ENCODE measurements at places on chromosomes 16 and 17.

DNA sequence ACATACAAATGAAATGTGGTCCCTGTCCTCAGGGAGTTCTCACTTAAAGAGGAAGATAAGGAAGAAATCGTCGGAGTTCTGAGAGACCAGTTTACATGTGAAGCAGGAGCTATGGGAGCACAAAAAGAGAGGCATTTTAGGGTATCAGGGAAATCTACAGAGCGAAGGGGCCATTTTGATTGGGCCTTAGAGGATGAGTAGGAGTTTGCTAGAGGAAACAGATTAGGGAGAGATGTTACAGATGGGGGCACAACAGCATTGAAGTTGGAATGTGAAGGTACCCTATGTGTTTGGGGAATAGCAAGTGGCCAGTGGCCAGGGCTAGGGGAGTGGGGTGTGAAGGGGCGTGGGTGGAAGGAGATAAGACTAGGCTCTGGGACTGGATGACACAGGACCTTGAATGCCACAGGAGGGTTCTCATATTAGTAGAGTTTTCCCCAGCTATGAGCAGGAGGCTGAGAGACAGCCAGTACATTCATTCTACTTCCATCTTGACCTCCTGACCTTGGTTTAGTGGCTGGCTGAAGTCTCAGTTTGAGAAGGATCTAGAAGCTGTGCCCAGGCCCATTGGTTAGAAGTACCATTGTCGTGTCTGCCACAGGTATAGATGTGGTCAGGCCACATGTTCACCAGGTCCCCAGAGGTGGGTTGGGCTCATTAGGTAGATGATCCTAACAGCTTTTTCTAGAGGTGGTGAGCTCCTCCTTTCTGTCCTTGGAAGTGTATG lies 34.8 kb downstream of the CPNE2 start:
- DNase-seq: no peak

DNA sequence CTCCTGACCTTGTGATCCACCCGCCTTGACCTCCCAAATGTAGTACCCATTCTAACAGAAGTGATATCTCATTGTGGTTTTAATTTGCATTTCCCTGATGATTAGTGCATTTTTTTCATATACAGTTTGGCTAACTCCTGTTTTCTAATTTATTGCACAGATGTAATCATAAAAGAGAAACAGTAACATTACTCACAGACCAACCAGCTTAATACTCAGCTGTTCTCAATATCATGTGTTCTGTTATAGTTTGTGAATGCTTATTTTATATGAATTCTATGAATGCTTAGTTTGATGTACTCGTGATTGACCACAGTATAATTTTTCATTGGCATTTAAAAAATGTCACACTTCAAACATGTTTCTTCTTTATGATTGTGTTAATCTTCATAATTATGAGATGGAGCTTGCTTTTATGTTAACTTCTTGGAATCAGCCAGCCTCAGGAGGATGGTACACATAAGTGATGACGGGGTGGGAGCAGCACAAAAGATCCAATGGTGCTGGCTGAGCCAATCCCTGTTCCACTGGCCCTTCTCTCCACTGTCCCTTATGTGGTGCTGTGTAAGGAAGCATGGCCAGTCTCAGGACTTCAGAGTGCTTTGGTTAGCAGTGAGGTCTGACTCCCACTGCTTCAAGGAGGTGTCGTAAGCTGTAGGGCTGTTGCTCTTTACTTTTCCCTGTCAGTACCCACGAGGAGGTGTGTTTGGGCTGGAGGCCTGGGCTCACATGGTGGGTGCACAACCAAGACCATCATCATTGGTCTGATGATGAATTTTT lies 191.0 kb downstream of the SPECC1 start:
- DNase-seq: no peak

DNA sequence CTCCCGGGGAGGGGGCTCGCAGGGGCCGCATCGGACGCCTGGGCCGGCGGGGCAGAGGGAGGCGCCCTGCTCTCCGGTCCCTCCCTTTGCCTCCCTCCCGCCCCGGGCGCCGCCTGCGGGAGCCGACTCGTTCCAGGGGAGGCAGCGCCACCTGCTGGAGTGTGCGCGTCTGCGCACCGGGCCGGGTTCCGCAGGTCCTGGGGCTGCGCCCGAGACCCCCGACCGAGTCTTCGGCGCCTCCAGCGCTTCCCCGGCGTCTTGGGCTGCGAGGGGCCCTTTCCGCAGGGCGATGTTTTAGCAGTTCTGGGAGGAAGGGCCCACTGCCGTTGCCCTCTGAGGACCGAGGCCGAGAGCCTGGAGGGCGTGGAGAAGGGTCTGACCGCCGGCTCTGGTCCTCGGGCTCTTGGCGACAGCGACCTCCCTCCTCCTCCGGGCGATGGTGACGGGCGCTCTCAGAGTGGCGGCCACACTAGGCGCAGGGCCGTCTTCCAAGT lies 106.3 kb downstream of the SEC14L1 start:
- DNase-seq: peak; percentile 59

GRCh38 chr16:88705076-88705684 lies 1.0 kb downstream of the RNF166 start:
- DNase-seq: no peak

GRCh38 chr17:74868251-74868907 lies 4.4 kb downstream of the FDXR start:
- DNase-seq: no peak

- DNase-seq: no peak
These were observed 252.8 kb upstream of the PMFBP1 start for GRCh38 chr16:72424757-72425156.

Data from activated CD8-positive, alpha-beta memory T cell treated with anti-CD3 and anti-CD28 coated beads for 1 hour (primary cell).